Vagina (tissue), 2 donors: ENCODE measurements at places on chromosomes 13 and 19. TPM values are rescaled to one million over a fixed set of nuclear protein-coding genes. Genes with fewer than 3 reads are reported as not detected.

GRCh38 chr19:6241680-6242377, 37.9 kb downstream of the MLLT1 start:
- DNase-seq = no peak

DNA sequence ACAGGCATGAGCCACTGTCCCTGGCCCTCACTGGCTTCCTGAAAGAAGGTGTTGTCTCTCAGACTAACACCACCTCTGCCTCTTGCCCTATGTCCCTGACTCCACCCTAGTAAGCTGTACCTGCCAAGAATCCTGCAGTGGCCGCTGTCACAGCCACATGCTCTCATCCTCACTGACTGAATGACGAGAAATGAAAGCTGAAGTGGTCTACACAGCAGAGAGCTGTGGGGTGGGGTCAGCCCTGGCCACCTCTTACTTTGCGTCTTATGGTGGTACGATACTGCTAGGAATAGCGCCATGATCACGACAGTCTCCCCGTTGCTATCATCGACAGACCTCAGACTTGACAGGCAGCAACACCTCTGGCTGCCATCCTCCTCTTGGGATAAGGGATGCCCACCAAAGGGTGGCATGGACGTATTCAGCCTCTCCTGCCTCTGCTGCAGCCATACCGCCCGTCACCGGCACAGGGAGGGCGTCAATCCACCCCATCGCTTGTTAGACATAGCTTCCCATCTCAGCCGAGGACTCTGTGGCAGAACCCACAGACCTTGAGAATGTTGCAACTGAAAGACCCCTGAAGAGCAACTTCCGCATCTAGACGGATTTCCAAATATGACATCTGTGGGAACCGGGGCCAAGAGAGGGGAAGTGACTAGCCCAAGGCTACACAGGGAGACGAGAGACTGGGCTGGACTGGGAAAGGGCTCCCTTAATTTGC, 809 bp downstream of the MYO1F start:
- no peak for DNase-seq

DNA sequence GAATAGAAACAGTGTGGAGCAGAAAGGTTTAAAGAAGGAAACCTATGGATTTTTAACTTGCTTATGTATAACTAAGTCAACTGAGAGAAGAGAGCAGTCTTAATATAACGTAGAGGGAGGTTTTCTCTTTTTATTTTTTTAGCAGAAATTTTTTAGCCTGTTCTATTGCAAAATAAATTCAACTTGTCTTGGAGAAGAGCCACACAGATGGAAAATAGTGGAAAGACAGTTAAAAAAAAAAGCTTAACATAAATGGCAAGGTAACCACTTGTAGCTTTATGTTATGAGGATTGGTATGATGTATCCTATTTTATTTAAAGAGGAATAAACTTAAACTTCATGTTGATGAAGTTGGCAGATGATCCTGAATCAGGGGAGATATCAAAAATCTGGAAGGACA, 312.4 kb downstream of the SHISA2 start:
- DNase-seq = no peak

DNA sequence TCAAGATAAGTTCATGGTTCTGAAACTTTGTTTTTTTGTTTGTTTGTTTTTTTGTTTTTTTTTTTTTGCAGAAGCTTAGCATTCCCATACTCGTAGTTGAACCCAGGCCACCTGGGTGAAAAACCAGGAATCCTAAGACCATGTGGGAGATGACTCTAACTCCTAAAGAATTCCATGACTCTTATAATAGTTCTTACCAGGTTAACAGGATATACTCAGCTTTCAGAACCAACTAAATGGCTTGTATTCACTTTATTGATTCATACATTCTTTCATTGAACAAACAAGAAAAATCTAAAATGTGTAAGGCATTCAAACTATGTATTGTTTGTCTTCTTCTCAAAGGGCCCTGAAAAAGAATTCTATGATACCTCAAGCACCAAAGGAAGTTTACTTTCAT, 40.5 kb upstream of the KLF5 start:
- DNase-seq = no peak

DNA sequence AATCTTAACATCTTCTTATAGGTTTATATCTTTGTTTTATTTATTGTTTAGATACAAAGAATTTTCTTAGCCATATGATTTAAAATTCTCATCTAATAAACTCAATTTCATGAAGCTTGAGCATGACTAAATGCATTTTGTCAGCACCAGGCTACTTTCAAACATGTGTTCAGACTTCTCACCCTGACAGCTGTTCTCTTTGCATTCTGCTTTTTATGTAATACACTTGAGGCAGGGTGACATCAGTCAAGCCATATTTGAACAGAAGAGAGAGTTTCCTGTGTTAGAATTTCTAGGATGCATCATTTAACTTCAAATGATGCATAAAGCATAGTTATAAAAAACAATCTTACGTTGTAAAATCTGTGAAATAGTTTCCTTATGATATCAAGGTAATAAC, 1295.1 kb upstream of the PCDH20 start:
- DNase-seq = no peak

GRCh38 chr13:102555914-102556553, 40.8 kb upstream of the TPP2 start:
- no peak for DNase-seq

- DNase-seq = no peak
These were observed 17.6 kb upstream of the POSTN start for GRCh38 chr13:37616131-37616530.

DNA sequence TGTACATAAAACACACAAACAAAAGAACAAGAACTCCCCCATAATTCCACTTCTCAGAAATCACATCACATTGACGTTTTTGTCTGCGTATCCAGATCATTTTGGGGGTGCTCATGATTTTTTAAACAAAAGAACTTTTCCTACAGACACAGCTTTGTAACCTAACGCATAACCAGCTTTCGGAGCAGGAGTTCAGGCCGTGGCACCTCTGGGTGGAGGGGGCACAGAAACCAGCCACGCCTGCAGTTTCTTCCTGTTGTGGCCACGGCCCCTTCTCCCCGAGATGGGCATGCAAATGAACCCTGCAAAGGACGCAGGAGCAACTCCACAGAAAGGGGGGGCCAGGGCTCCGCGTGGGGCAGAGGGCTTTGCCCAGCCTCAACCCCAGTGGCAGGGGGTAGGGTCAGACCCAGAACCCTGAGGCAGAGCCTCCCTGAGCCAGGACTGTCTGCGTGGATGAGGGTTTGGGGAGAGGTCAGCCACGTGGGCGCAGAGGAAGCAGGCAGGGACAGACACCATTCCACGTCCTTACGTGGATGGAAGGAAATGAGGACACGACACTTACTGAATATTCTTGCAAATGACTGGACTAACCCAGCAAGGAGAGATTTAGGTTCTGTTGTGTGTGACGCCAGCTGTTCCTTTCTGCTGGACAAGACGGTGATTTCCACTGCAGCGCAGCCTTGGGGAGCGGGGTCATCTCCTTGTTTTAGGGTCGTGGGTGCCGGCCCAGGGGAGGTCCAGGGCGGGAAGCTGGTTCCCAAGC, 64.4 kb downstream of the RASA3 start:
- no peak for DNase-seq

DNA sequence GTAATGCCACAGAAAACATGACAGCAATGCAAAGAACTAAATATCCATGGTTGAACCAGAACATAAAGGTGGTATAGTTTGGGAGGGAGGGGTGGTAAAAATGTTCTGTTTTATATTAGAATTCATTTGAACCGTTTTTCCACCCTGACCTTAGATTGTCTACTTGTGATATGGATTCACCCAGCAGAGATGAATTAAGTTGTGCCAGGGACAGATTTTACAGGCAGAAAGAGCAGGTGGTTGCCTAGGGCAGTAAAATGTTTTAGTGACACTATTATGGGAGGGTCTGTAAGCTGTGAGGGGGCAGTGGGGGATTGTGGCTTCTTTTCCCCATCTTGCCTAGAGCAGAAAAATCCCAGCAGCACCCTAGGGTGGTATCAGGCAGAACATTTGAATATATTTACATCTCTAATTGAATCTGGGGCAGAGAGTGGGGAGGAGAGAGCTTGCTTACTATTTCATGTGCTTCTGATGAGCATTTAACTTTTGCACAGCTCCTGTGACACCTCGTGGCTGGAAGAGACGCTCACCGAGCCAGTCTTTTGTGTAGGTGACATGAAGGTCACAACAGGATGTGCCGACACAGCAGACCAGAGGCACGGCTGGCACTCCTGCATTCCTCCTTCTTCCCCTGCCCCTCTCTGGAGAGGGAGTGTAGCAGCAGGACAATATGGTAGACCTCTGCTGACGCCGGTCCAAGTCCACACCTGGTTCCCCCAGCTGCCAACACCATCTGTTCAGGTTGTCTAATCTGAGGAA, 452.3 kb downstream of the IRS2 start:
- DNase-seq = no peak

Gene ZNF772
- 6.9 TPM for total RNA-seq

Gene MEF2B
- not detected for total RNA-seq

Gene HIPK4
- 0.74 TPM for total RNA-seq

Gene EXOSC5
- total RNA-seq = 15.2 TPM

Gene TCF3
- 26.0 TPM for total RNA-seq

Gene DNM2
- 128 TPM for total RNA-seq

Gene ZNF667
- 2.5 TPM for total RNA-seq
